Naive thymus-derived CD8-positive, alpha-beta T cell (primary cell): ENCODE measurements at places on chromosomes 12 and 14. TPM values are rescaled to one million over a fixed set of nuclear protein-coding genes. Genes with fewer than 3 reads are reported as not detected.

GRCh38 chr12:19575337-19576243 is 136.3 kb downstream of the AEBP2 start:
- DNase-seq: no peak
- no peak overlapping the region for H3K4me3 ChIP-seq
- H3K36me3 ChIP-seq: peaks cover 8% of the 10 kb centered on the region

GRCh38 chr12:117142094-117142493 is 42.9 kb upstream of the TESC start:
- H3K27me3 ChIP-seq: no peaks in the 10 kb centered on the region
- no peak for DNase-seq
- no peak overlapping the region for H3K27ac ChIP-seq
- H3K4me3 ChIP-seq: no peak overlapping the region
- H3K36me3 ChIP-seq: peaks cover 49% of the 10 kb centered on the region
- no peaks in the 10 kb centered on the region for H3K4me1 ChIP-seq

- no peaks in the 10 kb centered on the region for H3K27me3 ChIP-seq
- peaks cover 4% of the 10 kb centered on the region for H3K36me3 ChIP-seq
- no peaks in the 10 kb centered on the region for H3K4me1 ChIP-seq
- no peak for DNase-seq
- no peak overlapping the region for H3K27ac ChIP-seq
Measured at GRCh38 chr12:77760271-77761025, 70.2 kb upstream of the NAV3 start.

GRCh38 chr14:44700184-44700583 is 193.1 kb upstream of the FSCB start:
- H3K27ac ChIP-seq: no peak overlapping the region
- no peak for DNase-seq
- no peaks in the 10 kb centered on the region for H3K4me1 ChIP-seq
- no peaks in the 10 kb centered on the region for H3K36me3 ChIP-seq
- H3K4me3 ChIP-seq: no peak overlapping the region

DNA sequence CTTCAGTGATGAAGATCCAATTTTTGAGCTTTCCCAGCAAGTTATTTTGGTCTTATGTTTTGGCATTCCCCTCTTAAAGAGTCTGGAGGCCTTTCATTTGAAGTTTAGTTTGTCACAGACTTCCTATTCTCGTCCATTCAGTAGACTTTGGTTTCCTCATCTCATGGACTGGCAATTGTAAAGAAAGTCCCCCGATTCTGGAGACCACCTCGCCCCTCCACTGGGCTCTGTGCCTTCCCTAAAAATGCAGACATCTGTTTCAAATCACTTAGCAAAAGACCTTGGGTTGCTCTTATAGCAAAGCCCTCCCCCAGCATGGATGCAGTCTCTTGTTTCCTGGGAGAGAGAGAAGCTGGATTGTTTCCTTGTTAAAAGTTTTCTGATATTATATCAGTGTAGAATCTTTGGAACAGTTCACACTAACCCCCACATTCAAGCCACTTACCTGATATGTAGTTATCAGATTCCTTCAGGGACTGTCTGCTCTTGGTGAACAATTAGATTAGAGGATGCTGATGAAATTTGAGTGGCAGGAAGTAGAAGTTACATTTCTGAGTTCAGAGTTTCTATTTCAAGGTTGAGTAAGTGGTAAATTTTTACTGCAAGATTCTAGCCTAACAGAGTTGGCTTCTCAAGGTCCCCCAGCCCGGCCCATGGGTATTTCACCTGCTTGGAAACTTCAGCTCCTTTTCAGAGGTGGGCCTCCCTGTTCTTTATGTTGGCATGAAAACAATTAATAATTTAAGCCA is 56.3 kb downstream of the PLXNC1 start:
- H3K4me1 ChIP-seq: peaks cover 66% of the 10 kb centered on the region
- peak overlapping the region; percentile 68 for H3K27ac ChIP-seq
- no peaks in the 10 kb centered on the region for H3K36me3 ChIP-seq
- DNase-seq: no peak
- H3K4me3 ChIP-seq: no peak overlapping the region
- no peaks in the 10 kb centered on the region for H3K27me3 ChIP-seq

DNA sequence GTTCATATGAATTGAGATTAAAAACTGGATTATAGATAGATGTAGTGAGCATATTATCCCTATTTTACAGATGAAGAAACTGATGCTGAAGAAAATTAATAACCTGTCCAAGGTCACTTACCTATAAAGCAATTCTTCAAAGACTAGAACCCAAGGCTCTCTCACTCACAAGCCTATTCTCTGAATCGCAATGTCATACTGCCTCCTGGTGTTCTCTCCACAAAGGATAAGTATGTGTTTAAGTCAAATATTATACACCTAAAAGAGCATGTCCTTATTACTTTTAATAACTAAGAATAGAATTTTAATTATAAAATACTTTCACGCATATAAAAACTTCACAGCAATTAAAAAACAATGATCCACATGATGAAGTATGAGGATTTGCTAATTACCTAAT is 721.3 kb upstream of the USP15 start:
- H3K27ac ChIP-seq: no peak overlapping the region
- DNase-seq: no peak
- no peaks in the 10 kb centered on the region for H3K27me3 ChIP-seq
- H3K4me3 ChIP-seq: no peak overlapping the region
- H3K4me1 ChIP-seq: no peaks in the 10 kb centered on the region

DNA sequence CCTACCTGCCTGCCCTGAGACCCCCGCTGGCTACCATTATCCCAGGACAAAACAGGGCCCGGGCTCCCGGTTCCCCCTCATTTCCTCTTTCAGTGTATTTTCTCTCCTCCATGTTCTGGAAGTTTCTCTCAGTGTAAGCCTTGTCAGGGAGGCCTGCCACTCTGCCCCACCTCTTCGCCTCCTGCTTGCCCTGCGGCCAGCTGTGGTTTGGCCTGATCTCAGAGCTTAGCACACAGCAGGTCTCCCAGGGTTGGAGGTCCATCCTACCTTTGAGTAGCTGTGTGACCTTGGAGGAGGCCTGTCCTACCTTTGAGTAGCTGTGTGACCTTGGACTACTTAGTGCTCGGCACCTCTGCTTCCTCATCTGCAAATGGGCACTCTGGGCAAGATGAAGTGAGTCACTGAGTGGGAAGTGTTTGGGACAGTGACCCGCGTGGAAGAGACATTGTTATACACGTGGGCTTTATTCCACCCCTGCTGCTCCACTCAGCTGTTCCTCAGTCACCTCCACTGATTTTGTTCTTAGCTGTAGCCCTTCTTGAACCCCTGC is 212.7 kb downstream of the ZFP36L1 start:
- no peak overlapping the region for H3K4me3 ChIP-seq
- H3K36me3 ChIP-seq: no peaks in the 10 kb centered on the region
- peaks cover 18% of the 10 kb centered on the region for H3K4me1 ChIP-seq
- no peak overlapping the region for H3K27ac ChIP-seq
- DNase-seq: no peak
- no peaks in the 10 kb centered on the region for H3K27me3 ChIP-seq

GRCh38 chr12:108888031-108888430 is 8.1 kb downstream of the DAO start:
- no peaks in the 10 kb centered on the region for H3K27me3 ChIP-seq
- no peak overlapping the region for H3K27ac ChIP-seq
- H3K36me3 ChIP-seq: no peaks in the 10 kb centered on the region

DNA sequence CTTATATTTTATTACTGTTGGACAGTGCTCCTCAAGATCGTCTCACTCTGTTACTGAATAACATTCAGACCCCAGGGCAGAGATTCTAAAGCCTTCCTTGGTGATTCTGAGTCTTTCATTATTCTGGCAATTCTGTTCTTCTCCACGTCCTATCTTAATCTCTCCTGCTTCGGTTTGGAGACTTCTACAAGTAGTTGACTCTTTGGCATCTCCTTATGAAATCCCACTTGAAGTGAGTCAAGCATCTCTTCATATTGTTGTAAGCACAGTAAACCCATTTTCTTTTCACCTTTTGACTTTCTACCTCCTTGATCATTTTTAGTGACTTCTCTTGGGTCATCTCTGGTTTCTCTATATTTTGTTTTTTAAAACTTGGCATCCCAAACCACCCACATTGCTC is 132.8 kb downstream of the SAMD4A start:
- no peaks in the 10 kb centered on the region for H3K4me1 ChIP-seq
- no peak overlapping the region for H3K4me3 ChIP-seq
- H3K27ac ChIP-seq: no peak overlapping the region

GRCh38 chr12:99281277-99281676 is 366.3 kb upstream of the GARIN6 start:
- no peaks in the 10 kb centered on the region for H3K27me3 ChIP-seq
- no peaks in the 10 kb centered on the region for H3K36me3 ChIP-seq
- H3K27ac ChIP-seq: no peak overlapping the region

DNA sequence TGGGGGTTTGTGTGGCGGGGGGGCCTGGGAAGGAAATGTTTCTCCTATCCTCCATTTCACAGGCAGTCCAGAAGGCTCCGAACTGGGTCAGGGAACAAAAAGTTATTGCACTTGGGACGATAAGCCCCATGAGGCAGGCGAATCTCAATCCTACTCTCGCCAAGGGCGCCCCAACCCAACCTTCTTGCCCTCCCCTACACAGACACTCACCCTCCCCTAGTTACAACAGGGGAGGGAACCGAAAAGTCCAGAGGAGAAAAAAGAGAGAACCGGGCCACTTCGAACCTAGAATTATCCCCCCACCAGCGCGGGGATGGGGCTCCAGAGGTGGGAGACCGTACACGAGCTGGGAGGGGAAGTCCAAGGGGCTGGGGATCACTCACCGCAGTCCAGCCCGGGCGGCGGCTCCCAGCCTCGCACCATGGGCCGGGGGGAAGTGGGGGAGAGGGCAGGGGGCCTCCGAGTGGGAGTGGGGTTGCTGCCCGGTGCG is 357 bp downstream of the HOMEZ start:
- no peak for DNase-seq
- H3K27ac ChIP-seq: peak overlapping the region; percentile 87
- no peaks in the 10 kb centered on the region for H3K36me3 ChIP-seq
- H3K4me3 ChIP-seq: peak overlapping the region; percentile 96

GRCh38 chr14:104268725-104269436 is 130.5 kb downstream of the KIF26A start:
- H3K27me3 ChIP-seq: no peaks in the 10 kb centered on the region
- H3K27ac ChIP-seq: no peak overlapping the region
- H3K4me1 ChIP-seq: peaks cover 2% of the 10 kb centered on the region

- no peaks in the 10 kb centered on the region for H3K4me1 ChIP-seq
- H3K4me3 ChIP-seq: no peak overlapping the region
- no peak for DNase-seq
- H3K36me3 ChIP-seq: no peaks in the 10 kb centered on the region
Measured at GRCh38 chr12:85440271-85440670, 160.3 kb downstream of the ALX1 start.

DNA sequence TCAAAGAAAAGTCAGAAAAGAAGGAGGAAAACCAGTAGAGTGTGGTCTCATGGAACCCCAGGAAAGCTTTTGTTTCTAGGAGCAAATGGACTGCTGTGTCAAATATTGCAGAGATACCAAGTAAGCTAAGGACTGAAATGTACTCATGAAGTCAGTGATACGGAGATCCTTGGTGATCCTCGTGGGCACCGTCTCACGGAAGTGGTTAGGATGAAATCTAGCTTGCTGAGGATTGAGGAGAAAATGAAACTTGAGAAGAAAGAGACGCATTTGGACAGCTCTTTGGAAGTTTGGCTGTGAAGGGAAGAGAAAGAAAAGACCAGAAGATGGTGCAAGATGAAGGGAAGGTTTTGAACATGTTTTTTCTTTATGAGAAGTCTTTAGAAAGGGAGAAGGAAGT is 104.0 kb upstream of the CCND2 start:
- no peaks in the 10 kb centered on the region for H3K36me3 ChIP-seq
- H3K27ac ChIP-seq: no peak overlapping the region
- peaks cover 12% of the 10 kb centered on the region for H3K4me1 ChIP-seq
- H3K4me3 ChIP-seq: no peak overlapping the region
- no peak for DNase-seq

DNA sequence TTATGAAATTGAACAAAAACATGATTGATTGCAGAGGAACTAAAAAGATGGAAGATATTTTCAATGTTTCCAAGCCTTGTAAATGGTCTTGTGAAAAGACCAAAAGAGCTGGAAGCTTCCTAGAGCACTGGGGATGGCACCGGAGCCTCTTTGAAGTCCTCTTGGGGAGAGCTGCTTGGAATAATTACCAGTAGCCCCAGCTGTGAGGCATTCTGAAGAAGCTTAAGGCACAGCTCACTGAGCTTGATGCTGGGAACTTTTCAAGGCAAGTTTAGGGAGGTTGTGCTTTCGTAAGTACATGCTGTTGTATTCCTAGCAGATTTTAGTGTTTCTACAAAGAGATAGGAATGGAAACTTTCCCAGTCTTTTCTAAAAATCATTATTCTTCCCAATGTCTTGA is 13.9 kb downstream of the PDZRN4 start:
- DNase-seq: no peak
- H3K27ac ChIP-seq: no peak overlapping the region
- H3K4me1 ChIP-seq: peaks cover 4% of the 10 kb centered on the region
- H3K27me3 ChIP-seq: no peaks in the 10 kb centered on the region

DNA sequence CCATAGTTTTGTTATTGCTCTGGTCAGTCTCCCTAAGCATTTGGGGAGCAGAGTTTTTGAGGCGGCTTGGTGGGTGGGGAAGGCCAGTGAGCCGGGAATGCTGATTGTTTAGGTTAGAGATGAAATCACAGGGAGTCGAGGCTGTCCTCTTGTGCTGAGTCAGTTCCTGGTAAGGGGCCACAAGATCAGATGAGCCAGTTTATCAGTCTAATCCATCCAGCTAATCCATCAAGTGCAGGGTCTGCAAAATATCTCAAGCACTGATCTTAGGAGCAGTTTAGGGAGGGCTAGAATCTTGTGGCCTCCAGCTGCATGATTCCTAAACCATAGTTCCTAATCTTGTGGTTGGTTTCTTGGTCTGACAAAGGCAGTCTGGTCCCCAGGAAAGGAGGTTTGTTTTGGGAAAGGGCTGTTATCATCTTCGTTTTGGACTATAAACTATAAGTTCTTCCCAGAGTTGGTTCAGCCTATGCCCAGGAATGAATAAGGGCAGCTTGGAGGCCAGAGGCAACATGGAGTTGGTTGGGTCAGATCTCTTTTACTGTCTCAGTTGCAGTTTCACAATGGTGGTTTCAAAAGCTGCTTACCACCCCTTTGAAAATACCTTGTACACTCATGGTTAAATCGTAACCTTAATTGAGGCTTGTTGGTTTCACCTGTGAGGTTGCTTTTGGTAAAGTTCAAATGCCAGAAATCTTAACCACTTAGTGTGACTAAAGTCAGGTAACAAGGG is 33.6 kb upstream of the HIGD1C start:
- H3K4me1 ChIP-seq: peaks cover 11% of the 10 kb centered on the region
- no peak overlapping the region for H3K4me3 ChIP-seq
- H3K27me3 ChIP-seq: peaks cover 13% of the 10 kb centered on the region
- H3K36me3 ChIP-seq: peaks cover 12% of the 10 kb centered on the region
- H3K27ac ChIP-seq: no peak overlapping the region
- no peak for DNase-seq

DLST gene
- total RNA-seq: 118 TPM

COCH gene
- total RNA-seq: 0.91 TPM

ALDH6A1 gene
- total RNA-seq: 19.1 TPM

RNASE3 gene
- total RNA-seq: not detected

NTF3 gene
- not detected for total RNA-seq

AMDHD1 gene
- 2.2 TPM for total RNA-seq

BAG5 gene
- 41.1 TPM for total RNA-seq
